ENCODE measurements at places on chromosomes 11 and 22.
A peak's percentile ranks its signal among the peaks of the same experiment; 100 is the strongest.

- DNase-seq: no peak
Observed at GRCh38 chr11:36558571-36559413, 9.0 kb upstream of the RAG1 start.

DNA sequence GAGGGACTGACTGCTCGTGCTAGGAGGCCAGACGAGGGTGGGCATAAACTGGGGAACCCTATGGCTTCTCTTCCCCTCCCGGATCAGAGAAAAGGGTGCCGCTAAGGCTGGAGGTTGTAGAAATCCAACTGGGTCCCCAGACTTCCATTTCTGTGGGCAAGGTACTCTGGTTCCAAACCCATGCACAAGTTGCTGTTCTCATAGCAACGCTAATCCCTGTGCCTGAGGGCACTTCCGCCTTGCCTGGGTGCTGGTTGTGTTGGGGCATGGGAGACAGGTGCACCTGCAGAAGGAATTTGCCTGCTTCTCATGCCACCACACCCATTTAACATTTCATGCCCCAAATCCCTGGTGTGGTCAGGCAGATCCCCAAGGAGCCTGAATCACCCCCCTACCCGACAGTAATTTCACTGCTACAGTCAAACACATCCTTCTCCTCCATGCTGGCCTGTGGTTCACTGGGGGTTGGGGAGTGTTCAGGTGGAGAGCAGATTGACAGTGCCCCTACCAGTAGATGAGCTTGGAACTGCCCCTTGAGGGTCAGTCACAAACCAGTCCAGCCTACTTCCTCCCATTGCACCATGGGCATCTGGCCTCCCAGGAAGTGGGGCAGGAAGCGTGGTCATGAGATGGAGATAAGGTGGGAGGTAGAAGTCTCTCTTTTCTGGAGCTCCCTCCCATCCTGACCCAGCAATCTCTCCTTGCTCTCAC is 1.2 kb downstream of the C2CD2L start:
- peak; percentile 60 for DNase-seq

- no peak for DNase-seq
Observed at GRCh38 chr11:79541466-79541865, 100.6 kb upstream of the TENM4 start.

DNA sequence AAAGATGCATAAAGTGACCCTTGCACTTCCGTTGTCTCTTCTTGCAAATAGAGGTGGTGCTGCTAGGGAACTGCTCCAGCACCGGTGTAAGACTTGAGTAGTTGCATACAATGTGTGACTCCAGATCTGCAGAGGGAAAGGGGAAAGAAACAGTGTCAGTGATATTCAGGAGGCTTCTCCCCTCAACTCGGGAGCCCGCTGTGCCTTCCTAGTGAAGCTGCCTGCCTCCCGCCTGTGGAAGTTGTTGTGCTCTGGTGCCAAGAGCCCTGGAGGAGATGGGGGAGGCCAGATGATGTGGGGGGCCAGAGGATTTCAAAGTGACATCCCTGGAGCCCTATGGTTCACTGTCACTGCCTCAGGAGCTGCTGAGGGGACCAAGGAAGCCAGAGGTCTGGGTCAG is 30.4 kb downstream of the RELT start:
- no peak for DNase-seq

GRCh38 chr11:34823197-34823596 is 93.0 kb downstream of the APIP start:
- DNase-seq: no peak

- DNase-seq: no peak
Observed at GRCh38 chr11:8759634-8760033, 77.0 kb downstream of the RPL27A start.

- no peak for DNase-seq
Observed at GRCh38 chr11:94630221-94630620, 63.1 kb downstream of the PIWIL4 start.

DNA sequence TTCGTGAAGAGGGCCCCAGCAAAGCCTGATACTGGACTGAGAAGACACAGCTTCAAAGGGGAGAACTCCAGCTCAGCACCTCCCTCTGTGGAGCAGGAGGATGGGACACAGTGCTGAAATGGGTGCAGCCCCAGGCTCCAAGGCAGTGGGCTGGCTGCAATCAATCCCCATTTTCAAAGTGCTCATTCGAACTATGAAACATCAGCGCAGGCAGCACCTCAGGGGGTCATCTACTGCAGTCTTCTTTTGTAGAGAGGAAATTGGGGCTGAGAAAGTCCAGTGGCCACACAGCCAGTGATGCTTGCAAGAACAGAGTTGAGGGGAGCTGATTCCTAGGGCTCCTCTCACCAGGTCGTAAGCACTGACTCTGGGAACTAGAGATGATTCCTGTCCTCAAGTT is 25.1 kb downstream of the OPCML start:
- DNase-seq: no peak

DNA sequence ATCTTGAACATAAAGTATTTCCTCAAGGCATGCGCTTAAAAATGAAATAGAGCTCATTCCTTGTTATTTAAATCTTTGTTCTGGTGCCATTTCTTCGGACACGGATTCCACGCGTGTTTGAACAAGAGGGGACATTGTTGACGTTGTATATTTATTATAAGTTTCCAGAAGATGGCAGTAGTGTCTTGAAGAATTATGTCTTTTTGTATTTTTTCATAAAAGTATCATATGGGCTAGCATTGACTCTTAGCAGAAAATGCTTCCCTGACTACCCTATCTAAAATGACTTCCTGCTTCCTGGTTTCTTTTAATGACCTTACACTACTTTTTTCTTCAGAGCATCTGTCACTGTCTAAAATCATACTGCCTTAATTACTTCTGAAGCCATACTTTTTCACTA is 20.4 kb downstream of the BIRC2 start:
- no peak for DNase-seq

DNA sequence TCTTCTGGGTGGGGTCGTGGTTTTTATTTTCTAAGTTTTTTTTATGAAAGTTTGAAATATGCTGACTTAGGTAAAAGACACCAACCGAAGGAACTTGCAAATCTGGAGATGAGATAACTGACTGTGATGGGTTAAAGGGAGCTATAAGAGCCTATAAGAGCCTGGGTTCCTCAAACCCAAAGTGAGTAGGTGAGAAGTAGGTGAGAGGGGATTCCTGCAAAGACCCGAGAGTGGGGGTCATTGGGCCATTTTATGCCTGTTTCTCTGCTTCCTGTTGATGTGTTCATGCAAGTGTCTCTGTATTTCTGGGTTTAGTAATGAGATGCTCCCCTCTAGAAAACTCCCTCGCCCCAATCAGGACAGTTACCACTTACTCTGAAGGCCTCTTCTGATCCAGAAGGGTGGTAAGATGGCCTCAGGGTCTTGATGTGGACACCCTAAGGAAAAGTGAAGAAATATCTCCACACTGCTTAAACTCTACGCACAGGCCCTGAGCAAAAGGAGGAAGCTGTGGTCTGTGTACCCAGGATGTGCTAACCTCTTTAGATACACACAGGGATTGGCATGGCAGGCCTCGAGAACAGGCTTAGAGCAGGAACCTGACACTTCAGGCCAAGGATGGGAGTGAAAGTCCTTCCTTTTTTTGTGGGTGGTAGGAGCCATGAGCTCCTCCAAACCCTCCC is 1.8 kb downstream of the FLI1 start:
- DNase-seq: no peak

GRCh38 chr11:12602421-12602820 is 71.8 kb upstream of the TEAD1 start:
- DNase-seq: no peak

GRCh38 chr22:27748751-27749191 is 52.8 kb downstream of the MN1 start:
- no peak for DNase-seq

DNA sequence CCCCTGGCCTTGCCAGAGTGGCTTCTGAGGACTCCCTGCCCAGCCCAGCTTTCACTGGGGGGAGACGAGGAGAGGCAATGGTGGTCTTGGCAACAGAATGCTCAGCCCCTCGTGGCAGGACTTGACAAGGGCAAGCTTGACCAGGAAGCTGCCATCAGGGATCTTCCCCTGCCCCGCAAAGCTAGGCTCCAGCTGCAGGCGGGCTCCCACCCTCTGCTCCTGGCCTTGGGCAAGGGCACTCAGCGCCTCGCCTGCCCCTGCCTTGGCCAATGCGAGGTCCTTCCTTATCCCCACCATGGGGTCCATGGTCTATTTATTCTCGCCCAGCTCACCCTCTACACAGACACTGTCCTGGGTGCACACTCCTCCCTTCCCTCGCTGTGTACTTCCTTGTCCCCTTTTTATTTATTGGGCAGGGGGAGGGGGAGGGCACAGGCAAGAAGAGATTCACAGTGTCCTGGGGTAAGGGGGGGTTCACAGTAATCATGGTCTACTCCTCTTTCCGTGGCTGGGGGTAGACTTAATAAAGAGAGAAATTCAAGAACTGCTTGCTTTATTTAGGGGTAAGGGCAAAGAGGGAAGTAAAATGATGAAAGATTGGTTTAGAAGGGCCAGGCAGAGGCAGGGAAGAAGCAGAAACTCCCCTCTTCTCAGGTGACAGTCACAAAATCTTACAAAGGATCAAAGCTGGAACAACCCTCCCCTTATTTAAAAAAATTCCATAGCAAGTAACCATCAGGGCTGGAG is 1.6 kb downstream of the GPHA2 start:
- no peak for DNase-seq

GRCh38 chr22:40479887-40480538 is 109.6 kb downstream of the SGSM3 start:
- no peak for DNase-seq

DNA sequence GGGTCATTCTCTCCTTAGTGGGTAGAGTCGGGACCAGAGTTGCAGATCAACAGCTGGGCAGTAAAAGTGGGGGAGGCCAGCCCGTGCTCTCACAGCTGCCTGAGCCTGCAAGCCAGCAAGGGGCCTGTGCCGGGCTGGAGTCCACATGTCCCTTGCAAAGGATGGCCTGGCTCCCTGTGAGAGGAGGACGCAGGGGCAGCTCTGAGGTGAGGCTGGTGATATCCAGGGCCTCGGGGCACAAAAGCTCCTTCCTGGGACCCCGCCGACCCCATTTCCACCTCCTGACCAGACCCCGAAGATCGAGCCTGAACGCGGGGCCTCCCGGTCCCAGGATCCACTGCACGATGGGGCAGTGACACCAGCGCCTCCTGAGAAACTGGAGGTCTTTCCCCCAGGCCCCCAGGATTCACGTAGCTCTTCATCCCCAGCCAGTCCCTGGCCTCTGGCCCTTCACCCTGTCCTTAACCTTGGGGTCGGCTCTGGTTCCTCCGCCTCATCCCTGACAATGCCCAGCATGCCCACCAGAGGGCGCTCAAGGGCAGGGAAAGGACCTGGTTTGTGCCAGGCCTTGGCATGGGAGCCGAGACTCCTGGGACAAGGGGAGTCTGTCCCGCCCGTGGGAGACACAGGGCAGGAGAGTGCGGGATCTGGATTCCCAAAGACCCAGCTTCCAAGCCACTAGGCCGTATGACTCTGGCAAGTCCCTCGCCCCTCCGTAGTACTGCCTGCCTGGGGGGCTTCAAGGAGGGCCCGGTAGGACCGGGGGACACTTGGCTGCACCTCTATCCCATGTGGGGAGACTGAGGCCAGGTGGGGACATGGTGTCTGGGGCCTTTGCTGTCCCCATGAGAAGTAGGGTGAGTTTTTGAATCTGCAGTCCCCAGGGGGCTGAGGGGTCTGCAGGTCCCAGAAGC is 17.8 kb upstream of the WNT7B start:
- DNase-seq: no peak

DNA sequence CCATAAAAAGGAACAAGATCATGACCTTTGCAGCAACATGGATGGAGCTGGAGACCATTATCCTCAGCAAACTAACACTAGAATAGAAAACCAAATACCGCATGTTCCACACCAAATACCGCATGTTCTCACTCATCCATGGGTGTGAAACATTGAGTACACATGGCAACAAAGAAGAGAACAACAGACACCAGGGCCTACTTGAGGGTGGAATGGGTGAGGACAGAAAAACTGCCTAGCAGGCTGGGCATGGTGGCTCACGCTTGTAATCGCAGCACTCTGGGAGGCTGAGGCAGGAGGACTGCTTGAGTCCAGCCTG is 12.3 kb downstream of the EHD1 start:
- DNase-seq: no peak

GRCh38 chr22:50281957-50282356 is 11.8 kb upstream of the MAPK11 start:
- DNase-seq: no peak

DNA sequence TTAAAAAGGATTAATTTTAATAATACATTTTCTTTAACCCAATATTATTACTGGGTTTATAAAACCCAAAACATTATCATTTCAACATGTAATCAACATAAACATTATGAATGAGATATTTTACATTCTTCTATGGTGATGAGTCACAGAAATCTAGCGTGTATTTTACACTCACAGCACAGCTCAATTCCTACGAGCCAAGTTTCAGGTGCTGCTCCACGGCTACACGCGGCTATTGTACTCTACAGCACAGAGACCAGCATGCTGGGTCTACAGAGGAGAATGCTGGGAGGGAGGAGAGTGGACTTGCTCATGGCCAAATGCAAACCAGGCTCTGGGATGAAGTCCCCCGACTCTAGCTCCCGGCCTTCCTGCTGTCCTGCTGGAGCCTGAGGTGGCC is 72.0 kb upstream of the LMO1 start:
- no peak for DNase-seq

DNA sequence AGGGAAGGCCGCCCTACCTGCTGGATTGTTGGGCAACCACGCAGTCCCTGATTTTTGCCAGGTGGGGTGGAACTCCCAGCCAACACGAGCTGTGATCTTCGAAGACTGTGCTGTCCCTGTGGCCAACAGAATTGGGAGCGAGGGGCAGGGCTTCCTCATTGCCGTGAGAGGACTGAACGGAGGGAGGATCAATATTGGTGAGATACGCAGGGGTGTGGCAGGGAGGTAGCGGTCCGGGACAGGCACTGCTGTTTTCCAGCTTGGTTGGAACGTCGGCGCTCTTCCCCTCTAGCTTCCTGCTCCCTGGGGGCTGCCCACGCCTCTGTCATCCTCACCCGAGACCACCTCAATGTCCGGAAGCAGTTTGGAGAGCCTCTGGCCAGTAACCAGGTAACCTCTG is 7.6 kb downstream of the ACAD8 start:
- DNase-seq: no peak

GRCh38 chr11:1948389-1948788 is 1.3 kb downstream of the MRPL23 start:
- DNase-seq: no peak

DNA sequence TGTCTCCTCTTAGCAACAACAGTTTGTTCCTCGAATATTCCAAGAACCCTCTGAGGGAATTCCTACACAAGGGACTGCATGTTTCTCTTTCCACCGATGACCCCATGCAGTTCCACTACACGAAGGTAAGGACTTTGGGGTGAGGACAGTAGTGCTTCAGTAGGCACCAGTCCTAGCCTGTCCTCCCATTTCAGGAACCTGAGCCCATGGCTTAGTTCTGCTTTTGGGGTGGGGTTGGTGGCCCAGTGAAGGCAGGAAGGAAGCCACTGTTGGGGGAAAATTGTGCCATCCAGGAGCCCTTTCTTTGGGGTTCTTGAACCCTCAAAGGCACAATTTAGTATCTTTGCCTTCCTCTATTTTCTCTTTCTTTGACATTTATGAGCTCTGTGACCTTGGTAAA is 38.2 kb downstream of the RNF141 start:
- DNase-seq: no peak

- peak; percentile 16 for DNase-seq
Observed at GRCh38 chr11:26622181-26622580, 50.1 kb upstream of the MUC15 start.

- no peak for DNase-seq
Observed at GRCh38 chr11:103317118-103317517, 207.9 kb downstream of the DYNC2H1 start.

- DNase-seq: peak; percentile 36
Observed at GRCh38 chr22:19674129-19674928, 40.0 kb upstream of the SEPTIN5 start.

Data from COR-L47 (cell line).